ENCODE measurements at places on chromosomes 6 and 20.

DNA sequence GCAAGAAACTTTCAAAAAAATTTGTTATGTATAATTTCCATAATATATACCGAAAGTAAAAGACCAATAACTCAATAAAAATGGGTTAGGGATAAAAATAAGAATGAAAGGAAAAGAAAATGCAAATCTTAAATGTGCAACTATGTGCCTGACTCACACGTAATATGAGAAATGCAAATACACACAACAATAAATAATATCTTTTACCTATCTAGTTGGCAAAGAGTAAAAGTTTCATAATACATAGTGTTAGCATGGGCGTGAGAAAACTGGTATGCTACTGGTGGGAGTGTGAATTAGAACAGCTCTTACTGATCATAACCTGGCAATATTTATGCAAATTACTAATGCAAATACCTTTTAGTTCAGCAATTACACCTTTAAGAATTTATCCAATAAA, 438.5 kb upstream of the CITED2 start:
- DNase-seq = no peak

DNA sequence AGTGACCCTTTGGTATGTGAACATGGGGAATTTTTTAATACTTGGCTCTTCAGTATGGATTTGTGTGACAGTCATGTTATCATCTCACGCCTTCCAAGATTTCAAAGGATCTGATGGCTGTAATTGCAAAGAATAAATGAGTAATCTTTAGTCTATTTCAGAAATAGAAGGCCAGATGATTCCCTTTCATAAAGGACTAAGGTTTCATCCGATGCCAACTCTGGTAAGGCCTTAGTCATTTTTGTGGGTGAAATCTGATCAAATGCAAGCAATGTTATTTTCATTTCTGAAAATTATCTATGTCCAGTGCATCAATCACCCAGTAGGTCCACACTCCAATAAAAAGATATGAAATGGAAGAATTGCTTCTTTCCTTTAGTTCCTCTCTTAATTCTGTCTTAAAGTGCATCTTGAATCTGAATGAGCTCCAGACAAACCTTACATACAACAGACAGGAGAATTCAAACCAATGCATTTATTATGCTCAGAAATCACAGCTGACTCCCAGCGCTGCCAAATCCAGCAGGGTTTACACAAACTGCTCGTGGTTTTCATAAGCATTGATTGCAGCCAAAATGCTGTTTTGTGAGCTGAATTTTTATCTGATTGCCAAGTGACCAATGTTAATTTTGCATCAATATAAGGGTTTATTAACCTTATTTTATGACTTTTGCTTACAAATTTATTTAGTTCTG, 565.2 kb upstream of the MARCKS start:
- no peak for DNase-seq

DNA sequence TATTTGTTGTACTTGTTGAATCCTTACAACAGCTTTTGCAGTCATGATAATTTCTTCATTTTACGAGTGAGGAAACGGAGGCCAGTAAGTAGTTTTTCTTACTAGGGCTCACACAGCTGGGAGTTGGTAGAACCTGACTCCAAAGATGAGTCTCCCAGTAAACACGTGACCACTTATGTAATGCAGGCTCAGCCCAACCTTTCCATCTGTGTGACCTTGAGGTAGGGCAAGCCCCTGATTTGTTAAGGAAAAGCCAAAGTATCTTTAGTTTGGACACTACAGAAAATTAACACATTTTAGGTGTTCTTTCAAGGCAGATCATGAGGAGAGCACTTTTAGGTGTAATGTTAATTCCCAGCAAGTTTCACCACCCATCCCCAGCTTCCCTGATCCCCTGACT, 111.3 kb downstream of the LRRC1 start:
- DNase-seq = no peak

GRCh38 chr20:37670351-37670791, 23.5 kb upstream of the CTNNBL1 start:
- DNase-seq = no peak

DNA sequence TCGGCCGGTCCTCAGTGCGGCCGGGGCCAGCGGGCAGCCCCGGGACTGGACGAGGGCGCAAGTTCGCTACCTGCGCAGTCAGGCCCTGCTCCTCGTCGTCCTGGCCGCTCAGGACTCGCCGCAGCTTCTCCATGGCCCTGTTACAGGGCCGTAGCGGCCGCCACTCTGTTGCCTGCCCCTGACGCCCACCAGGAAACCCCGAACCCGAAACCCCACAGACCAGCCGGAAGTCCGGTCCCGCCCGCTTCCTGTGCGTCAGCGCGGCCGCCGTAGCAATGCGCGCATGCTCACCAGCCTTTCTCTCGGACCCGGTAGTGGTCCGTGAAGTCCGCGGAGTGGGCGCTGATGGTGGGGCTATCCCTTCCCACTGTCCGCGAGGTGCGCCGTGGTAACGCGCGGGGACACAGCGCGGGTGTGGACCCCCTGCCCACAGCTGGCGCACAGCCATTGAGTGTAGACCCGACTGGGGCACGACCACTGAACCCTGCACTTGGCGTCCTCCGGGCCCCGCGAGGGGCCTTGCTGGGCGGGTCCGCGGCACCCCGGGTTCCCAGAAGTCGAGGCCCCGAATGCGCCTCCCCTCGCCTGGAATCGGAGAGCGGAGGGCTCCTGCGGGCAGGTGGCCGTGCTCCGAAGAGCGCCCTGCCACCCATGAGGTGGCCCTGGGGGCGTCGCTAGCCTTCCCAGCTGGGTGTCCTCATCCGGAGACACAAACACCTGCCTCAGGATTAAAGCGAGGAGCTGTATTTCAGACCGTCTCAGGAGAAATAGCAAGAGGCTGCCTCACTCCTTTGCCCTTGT, at the start of gene SFT2D1:
TSS of gene SFT2D1 (minus strand) at position 197 of the 801 bp plus-strand sequence. CDS start at position 133, 64 bp downstream.
- peak; percentile 38 for DNase-seq

DNA sequence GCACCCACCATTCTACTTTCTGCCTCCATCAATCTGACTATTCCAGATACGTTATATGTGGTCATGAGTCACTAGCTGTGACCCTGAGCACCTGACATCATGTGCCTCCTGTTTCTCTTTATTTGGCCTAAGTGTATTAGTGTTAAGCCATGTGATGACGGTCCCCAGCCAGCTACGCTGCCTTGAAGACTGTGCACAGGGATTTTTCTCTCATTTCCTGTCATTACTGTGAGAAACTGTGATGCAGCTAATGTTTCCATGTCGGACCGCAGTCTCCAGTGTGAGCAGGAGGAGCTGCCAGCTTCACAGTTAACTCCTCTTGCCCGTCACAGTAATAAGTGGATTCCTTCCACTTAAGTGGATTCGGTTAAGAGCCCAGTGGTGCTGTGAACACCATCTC, 9.9 kb upstream of the SPATS1 start:
- DNase-seq = no peak

GRCh38 chr20:21715193-21715881, 9.9 kb downstream of the PAX1 start:
- no peak for DNase-seq

DNA sequence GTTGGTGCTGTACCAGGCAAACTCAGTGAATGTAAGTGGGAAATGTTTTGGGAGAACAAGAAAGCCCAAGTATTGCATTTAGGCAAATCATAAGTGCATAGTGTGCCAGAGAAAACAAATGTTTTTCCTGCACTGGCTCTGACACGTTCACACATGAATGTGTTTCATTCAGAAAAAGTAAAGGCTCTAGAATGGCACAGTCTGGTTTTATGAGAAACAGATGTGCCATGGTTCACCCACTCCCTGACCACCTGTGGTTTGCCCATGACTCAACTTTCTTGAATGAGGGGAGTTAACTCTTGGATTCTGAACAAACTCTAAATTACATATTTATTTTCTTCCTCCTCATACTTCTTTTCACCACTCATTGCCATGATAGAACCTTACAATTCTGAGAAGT, 126.9 kb downstream of the KCNQ5 start:
- DNase-seq = no peak

GRCh38 chr20:18705490-18705889, 108.1 kb upstream of the SCP2D1 start:
- no peak for DNase-seq

DNA sequence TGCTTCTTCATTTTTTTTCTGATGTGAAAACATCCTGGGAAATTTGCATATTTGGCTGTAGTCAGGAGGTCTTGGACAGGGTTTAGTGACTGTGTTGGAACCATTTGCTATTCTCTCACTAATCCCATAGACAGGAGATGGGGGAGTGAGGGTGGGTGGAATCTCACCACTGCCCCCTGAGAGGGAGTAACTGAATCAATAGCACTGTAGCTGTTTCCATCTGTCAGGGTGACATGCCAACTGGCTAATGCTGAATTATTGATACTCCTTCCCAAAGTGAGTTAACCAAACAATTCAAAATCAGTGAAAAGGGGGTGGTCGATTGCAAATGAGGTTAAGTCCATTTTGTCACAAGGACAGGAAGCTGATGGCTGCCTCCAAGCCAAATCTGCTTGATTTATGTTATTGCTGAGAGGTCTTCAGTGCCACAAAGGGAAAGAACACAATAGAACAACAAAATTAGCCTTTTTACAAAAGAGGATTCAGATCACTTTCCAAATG, 55.1 kb upstream of the B3GAT2 start:
- DNase-seq = no peak

Data from esophagus squamous epithelium (tissue), 5 donors.